ENCODE measurements at places on chromosomes 5 and 9.

DNA sequence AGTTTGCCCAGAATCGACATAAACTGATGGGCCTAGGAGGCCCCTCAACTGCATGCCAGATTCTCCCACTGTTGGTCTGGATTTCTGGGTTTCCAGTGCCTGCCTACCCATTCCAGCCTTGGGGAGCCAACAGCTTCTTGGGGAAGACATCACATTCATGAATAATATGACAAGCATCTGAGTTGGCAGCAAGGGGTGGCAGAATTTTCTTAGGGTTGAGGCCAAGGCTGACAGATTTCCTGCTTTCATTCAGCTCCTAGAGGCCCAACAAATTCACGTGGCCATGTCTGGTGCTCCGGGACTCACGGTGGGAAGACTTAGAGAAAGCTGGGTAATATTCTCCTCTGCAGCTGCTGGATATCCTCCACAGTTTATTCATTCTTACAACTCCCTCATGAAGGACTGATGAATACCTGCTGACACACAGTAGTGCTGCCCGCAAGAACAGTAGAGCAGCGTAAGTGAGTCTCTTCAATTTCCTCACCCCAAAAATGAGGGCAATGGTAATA lies 305.0 kb upstream of the TNC start:
- DNase-seq: no peak

- DNase-seq: no peak
These were observed 125.8 kb downstream of the GALNT10 start for GRCh38 chr5:154316223-154316935.

- DNase-seq: no peak
These were observed 66.4 kb upstream of the MARCHF11 start for GRCh38 chr5:16245956-16246355.

DNA sequence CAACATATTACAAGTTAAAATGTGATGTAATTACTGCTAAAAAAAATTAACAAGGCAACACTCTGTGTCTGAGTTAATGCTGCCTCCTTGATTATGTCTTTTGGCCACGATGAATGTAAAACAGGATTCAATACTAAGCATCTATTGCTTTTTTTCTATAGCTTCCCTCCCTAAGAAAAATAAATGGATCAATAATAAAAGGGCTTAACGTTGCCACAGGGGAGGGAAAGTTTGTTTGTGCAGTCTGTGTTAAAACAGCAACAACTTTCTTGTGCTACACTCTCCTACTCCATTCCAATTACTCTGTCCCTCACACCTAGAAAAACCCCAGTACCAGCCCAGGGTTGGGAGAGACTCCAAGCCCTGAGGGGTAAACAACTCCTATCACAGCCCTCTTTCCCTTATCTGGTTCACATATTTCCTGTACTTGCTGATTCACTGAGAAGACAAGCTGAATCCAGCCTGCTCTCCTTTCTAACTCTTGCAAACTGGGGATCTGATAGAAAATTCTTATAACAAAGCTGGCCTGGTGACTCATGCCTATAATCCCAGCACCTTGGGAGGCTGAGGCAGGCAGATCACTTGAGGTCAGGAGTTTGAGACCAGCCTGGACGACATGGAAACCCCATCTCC lies 44.8 kb downstream of the PTPN3 start:
- DNase-seq: no peak

DNA sequence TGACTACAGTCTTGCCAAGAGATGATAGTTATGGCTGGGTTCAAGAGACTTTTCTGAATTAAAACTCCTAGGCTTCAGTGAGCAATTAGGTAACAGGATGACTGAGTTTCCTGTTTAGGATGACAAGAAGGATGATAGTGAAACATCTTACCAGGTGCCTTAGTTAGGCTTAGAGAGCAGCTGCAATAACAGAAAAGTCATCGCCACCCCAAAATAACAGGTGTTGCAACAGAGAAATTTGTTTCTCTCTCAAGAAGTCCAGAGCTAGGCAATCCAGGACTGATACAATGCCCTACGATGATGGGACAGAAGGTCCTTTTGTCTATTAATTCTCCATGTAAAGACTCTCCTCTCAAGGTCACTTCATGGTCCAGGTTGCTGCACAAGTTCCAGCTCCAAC lies 361.8 kb downstream of the CAAP1 start:
- no peak for DNase-seq

GRCh38 chr5:83608122-83608521 lies 112.5 kb downstream of the HAPLN1 start:
- no peak for DNase-seq

DNA sequence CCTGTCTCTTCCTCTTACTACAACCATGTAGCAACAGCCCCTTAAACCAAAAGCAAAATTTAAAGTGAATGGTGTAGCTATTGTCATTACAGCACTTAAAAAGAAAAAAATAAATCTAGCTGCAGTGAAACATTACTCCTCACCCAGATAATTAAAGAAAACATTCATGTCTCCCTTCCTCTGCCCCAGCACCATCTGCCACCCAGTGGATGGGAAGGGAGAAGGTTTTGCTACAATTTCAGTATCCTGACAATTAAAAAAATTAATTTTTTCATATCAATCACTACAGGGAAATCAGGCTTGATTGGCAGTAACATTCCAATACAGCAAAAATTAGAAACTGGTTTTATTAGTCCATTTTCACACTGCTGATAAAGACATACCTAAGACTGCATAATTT lies 147.4 kb upstream of the PUM3 start:
- DNase-seq: no peak

GRCh38 chr9:136926154-136926704 lies 18.3 kb downstream of the FBXW5 start:
- DNase-seq: no peak

- no peak for DNase-seq
These were observed 649.1 kb downstream of the BNC2 start for GRCh38 chr9:16221366-16221765.

GRCh38 chr9:38707885-38708637 lies 11.9 kb downstream of the FAM240B start:
- no peak for DNase-seq

DNA sequence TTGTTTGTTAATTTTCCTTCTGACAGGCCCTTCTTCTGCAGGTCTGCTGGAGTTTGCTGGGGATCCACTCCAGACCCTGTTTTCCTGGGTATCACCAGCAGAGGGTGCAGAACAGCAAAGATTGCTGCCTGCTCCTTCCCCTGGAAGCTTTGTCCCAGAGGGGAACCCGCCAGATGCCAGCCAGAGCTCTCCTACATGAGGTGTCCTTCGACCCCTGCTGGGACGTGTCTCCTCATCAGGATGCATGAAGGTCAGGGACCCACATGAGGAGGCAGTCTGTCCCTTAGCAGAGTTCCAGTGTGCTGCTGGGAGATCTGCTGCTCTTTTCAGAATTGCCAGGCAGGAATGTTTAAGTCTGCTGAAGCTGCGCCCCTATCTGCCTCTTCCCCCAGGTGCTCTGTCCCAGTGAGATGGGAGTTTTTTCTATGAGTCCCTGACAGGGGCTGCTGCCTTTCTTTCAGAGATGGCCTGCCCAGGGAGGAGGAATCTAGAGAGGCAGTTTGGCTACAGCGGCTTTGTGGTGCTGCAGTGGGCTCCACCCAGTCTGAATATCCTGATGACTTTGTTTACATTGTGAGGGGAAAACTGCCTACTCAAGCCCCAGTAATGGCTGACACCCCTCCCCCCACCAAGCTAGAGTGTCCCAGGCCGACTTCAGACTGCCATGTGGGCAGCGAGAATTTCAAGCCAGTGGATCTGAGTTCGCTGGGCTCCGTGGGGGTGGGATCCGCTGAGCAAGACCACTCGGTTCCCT lies 772.0 kb upstream of the FAM174A start:
- no peak for DNase-seq

- no peak for DNase-seq
These were observed 81.2 kb downstream of the MTAP start for GRCh38 chr9:21883642-21884041.

DNA sequence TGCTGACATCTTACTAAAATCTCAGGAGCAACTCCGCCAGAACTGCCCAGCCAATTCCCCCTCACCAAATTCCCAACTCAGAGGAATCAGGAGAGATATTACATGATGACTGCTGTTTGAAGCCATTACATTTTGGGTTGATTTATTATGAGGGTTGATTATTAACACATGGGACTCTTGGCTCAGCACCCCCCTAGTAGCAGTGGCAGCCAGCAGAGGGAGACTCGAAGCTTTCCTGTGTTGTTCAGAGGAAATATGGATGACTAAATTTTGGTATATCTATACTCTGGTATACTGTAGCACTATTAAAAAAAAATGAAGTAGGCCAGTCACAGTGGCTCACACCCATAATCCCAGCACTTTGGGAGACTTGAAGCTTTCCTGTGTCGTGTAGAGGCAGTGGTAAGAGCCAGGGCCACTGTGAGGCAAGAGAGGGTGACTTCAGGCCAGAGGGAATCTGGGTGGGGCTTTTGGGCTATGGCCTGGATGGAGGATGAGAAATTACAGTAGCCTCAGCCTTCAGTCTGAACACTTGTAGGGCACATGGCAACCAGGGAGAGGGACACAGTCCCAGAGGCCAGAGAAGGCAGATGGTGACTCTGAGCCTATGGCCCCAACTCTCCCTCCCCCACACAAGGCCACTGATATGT lies 111.4 kb downstream of the LHX2 start:
- no peak for DNase-seq

GRCh38 chr5:157607371-157608161 lies 32.0 kb upstream of the ADAM19 start:
- peak; percentile 23 for DNase-seq

GRCh38 chr9:115653171-115653606 lies 500.4 kb upstream of the PAPPA start:
- DNase-seq: no peak

GRCh38 chr9:109894921-109895758 lies 115.1 kb downstream of the PALM2AKAP2 start:
- DNase-seq: no peak

DNA sequence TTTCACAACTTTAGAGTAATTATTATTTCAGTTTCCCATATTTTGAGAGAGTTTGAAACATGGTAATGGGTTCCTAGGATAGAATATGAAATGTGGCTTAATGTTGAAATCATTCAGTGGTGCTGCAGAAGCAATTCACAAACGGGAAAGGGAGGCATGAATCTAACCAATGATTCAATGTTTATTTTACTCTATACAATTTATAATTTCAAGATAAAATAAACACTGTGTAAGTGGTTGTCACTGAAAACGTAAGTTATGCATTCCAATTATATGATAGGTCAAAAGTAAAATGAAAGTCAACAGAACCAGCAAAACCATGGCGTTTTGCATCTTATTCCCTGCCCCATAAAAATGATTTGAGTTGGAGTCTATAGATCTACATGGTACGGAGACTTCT lies 1207.1 kb upstream of the CDH18 start:
- no peak for DNase-seq

- DNase-seq: no peak
These were observed 52.9 kb downstream of the MYO10 start for GRCh38 chr5:16883176-16883575.

DNA sequence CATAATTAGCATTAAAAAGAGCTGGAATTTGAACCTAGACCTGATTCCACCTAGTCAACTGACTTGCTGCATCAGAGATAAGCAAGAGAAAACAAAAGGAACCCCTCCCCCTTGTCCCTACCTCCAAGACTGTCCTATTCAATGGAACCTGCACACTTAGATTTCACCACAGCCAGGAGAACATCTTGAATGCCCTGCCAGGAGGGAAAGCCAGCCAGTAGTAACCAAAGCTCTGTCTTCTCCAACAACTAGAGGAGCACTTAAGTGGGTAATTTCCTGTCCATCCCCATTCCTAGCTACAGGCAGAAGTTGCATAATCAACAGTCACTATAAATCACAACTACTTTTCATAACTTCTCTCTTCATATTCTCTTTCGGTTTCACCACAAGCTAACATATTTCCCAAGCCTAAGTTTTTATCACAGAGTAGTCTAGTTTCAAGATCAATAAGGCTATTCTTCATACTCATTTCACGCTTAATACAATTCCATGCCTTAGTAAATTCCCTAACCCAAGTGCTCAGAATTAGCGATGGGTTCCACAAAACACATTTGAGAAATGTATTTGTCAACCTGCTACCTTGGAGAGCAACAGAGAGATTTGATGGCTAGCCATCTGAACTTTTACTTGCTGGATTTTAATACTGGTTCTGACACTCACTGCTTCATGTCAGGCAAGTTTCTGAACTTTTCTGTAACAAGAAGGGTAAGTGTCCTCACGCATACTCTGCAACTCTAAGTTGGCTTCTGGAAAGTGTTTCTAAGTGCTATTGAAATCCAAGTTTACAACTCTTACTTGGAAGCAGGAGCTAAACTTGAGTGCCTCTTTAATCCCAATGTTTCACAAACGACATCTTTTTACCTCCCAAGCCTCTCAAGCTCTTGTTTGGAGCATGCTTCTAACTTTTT lies 2.0 kb downstream of the DENND1A start:
- no peak for DNase-seq

DNA sequence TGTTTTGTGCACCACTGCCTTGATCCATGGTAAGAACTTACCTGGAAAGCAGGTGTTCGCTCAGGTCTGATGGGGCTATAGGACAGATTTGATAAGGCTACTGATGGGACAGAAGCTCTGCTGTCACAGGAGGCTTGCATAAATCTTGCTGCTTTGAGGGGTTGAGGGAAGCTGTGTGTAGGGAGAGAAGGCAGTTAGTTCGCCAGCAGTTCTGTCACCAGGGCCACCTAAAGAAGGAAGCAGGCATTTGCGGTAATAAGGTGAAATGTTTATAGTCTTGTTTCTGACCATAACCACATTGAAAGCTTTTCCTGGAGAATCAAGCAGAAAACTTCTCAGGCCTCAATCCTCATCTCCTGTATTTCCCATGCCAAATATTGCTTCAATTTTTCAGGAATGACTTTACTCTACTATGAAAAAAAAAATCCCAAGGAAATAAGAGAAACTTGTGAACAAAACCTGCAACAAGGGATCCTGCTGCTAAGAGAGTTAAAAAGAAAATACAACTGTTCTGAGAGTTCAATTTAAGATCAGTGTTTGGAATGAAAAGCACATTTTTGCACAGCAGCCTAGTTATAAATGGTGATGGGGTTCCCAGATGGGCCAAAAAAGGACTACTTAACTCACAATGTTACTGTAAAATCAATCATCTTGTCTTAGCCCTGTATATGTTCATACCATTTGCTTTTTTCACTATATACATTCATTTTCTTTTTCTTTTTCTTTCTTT lies 122.0 kb upstream of the RANBP3L start:
- DNase-seq: no peak

GRCh38 chr9:68537616-68537880 lies 3.1 kb downstream of the TMEM252 start:
- DNase-seq: no peak

DNA sequence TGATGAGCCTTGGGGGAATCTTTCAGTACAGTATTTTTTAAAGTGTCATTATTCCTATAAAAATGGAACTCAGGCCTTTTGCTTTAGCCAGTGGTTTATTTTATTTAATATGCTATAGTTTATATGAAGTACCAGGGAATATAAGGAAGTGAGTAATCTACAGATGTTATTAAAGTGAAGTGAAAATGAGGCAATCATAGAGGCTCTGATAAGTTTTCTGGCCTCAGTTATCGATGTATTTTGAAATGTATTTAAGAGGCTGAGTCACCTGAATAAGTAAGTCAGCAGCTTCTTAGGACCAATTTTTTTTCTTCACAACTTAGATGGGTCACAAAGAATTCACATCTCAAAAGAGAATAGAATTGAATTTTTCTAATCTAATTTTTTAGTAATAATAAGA lies 829.0 kb downstream of the DNAH5 start:
- no peak for DNase-seq
